ENCODE measurements at places on chromosomes 4 and X.

DNA sequence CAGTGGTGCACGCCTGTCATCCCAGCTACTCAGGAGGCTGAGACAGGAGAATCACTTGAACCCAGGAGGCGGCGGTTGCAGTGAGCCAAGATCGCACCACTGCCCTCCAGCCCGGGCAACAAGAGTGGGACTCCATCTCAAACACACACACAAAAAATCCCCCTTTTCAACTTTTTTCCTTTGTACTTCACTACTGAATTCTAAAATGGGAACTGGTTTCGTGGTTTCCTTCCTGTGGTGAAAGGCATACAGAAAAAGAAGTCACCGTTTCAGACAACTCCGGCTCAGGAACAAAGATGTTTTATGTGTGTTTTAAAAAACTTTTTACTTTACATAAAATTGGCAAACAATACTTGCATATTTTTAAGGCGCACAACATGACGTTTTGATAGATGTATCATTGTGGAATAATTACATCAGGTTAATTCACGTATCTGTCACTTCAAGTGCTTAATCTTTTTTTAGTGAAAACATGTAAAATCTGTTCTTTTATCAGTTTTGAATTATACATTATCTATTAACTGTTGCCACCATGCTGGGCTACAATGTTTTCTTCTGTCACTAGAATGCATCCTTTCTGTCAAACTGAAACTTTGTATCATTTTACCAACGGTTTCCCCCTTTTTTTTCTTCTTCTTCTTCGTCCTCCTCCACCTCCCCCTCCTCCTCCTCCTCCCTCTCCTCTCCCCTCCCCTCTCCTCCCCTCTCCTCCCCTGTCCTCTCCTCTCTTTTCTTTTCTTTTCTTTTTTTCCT is 186.0 kb downstream of the CRLF2 start:
- DNase-seq = no peak

GRCh38 chrX:39688219-39688575 is 409.6 kb downstream of the BCOR start:
- no peak for DNase-seq

DNA sequence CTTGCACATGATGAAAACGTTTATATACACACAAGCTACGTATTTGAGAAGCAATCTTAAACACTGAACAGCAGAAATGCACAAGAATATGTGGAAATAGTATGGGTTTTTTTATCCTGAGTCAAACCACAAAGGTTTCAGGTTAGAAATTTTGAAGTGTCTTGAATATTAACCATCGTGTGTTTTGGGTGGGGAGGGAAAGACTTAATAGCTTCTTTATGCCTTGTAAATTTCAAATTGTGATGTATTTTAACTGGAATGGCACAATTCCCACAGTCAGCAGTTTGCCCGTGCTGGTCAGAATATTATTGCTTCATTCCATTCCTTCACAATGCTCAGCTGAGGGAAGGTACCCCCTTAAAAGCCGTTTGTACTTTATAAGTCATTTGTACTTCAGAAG is 67.4 kb upstream of the WDR1 start:
- DNase-seq = no peak

DNA sequence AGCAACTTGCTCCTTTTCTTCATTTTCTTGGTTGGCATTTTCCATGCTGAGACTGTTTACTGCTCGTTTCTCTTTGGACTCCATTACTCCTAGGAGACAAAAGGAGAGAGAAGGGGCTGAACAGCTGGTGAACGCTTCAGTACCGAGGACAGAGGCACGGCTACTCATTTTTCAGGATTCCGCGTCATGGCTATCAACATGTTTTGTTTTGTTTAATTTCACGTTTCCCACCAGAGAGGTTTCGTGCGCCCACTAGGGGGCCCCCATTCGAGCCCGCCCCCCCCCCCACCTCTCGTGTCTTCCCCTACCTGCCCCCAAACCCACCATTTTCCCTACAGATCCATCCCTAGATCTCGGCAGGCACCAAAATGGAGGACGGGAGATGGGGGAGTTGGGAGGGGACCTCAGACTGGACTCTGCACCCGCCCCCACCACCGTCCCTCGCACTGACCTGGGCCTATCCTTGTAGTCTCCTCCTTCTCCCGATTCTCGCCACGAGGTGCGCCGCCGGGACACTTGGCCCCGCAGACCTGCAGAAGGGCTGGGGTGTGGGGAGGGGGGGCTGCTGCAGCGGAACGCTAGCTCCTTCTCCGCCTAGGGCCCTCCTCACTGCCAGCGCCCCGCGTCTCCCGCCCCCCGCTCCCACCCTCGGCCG is 653 bp downstream of the BEX1 start:
- peak; percentile 20 for DNase-seq

DNA sequence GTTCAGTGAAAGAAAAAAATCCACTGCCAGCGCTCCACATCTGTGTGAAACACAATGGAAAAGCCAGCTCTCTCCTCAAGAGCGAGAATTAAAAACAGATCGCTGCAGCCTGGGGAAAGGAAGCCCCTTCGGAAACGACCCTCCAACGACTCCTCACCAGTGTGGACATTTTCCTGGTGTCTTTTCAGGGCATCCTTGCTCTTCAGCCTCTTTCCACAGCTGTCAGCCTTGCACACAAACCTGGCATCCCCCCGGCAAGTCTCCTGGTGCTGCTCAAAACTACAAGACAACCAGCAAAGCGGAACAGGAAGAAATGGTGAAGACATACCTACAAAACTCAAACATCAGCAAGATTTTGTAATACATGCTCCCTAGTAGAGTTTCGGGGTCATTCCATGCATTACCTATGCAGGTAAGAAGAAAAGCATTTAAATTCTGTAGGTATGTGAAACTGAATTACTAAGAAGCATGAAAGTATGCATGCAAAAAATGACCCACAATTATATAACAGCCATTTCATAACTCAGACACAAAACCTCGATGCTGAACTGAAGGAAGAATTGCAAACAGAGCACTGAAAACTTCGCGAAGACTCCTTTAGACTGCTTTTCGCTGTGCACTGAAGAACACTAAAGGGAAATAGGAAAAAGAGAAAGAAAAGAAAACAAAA is 106.1 kb downstream of the PRDM5 start:
- DNase-seq = no peak

DNA sequence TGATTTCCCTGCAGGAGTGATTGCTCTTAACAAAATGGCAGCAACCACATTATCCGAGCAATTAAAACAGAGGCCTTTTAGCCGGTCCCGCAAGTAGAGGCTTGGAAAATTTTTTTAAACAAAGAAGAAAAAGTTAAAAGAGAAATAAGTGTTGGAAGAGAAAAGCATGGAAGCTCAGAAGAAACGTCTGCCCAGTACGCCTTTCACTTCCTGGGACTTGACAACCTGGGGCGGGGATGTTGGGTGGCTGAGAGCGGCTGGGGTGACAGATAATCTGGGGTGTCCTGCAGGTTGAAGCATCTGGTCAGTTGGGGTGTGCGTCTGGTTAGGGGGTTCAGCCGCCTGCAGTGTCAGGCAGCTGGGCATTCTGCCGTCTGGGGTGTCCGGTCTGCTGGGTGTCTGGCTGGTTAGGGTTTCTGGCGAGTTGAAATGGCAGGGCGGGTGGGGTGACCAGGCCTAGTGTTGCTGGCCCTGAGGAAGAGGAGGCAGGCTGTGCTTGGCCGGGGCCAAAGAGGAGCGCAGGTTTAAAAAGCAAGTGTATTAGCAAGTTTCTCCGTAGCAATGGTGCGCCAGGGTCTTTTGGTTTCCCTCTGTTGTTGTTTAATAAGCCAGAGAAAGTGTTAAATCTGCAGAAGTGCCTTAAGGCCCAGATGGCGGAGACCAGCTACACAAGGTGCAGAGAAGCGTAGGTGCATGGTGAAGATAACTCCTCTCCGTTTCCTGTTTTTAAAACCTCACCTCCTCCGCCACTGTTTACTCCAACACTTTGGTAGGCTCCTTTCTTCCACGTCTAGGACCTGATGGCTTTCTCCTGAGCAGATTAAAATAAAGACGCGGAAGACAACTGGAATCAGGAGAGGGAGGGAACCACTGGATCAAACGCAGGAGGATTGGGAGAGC is 5.6 kb downstream of the HAND2 start:
- DNase-seq = no peak

GRCh38 chrX:53080628-53081580 is 1.3 kb upstream of the TSPYL2 start:
- peak; percentile 25 for DNase-seq

DNA sequence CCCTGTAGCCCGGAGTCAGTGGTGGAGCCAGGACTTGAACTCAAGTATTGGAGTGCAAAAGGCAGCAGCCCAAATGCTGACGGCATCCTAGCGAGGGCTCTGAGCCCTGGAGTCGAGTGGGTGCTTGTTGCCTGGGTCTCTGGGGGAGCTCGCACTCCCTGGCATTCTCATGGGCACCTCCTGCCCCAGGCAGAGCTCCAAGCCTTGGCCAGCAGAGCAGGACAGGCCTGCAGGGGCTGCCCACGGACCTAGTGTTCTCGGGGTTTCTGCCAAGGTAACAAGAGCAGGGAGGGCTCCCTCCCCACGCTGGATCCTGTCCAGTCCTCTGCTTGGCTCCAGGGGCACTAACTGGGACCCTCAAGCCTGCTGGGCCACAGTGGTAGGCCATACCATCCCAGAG is 17.6 kb upstream of the WFS1 start:
- DNase-seq = no peak

DNA sequence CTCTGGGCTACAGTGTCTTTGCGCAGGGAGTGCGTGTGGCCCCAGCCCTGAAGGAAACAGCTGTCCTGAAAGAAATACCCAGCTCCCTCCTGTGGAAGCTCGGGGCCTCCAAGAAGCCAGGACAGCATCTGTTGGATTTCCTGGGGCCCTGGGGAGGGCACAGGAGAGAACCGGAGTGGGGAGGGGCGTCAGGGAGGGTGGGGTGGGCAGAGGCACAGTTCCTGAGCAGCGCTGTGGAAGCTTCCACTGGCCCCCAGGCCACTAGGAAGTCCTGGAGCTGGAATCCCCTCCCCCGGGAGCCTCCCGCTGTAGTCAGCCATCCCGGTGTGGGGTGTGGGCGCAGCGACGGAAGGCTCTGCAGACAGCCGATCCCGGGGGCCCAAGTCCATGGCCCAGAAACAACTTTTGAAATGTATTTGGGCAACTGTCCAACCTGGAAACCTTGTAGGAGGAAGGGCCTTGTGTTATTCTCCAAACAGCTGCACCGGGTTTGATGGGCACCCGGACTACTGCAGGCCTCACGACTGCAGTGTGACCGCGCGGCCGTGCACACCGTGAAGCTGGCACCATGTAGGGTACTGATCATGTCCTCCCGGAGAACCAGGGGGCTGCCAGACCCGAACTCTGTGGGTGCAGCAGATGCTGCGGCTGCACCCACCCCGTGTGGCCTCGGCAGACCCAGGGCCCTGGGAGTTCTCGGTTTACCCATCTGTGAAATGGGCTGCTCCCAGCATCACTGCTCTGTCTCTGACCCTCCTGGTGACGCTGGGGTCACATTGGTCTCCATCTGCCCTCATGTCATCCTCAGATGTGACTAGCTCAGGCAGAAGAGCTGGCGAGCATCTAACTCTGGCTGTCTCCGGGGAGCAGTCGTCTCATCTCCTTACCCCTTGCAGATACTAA is 68.5 kb upstream of the HMX1 start:
- DNase-seq = no peak

DNA sequence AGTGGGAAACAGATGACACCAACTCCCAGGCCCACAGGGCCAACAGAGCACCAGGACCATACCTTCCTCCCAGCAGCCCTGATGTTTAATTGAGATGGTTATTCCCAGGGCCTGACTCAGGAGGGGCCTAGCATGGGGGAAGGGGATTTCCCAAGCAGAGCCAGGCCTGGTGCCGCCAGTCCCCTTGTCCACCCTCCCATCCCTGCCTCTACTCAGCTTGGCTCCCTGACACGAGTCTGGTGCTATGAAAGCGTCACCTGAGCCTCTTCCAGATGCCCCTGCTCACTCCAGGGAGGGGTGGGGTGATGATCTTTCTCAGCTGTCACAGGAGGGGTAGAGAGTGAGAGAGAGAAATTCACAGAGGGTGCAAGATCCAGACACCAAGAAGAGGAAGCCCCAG is 72.7 kb downstream of the EFNB1 start:
- DNase-seq = no peak

- peak; percentile 52 for DNase-seq
Measured at GRCh38 chr4:140861359-140862176, 105.4 kb upstream of the TBC1D9 start.
